ENCODE measurements at places on chromosomes 2 and 18.

GRCh38 chr18:35343488-35343935 is 708 bp downstream of the ZNF24 start:
- peaks cover 26% of the 10 kb centered on the region for H3K36me3 ChIP-seq
- H3K27ac ChIP-seq = peak overlapping the region; percentile 99
- peaks cover 7% of the 10 kb centered on the region for H3K4me1 ChIP-seq
- no peak for DNase-seq
- peak overlapping the region; percentile 97 for H3K4me3 ChIP-seq

- no peak for DNase-seq
- H3K27me3 ChIP-seq = no peaks in the 10 kb centered on the region
- no peak overlapping the region for H3K27ac ChIP-seq
- H3K36me3 ChIP-seq = no peaks in the 10 kb centered on the region
- no peak overlapping the region for H3K4me3 ChIP-seq
Measured at GRCh38 chr2:238403632-238404405, 22.9 kb upstream of the ASB1 start.

DNA sequence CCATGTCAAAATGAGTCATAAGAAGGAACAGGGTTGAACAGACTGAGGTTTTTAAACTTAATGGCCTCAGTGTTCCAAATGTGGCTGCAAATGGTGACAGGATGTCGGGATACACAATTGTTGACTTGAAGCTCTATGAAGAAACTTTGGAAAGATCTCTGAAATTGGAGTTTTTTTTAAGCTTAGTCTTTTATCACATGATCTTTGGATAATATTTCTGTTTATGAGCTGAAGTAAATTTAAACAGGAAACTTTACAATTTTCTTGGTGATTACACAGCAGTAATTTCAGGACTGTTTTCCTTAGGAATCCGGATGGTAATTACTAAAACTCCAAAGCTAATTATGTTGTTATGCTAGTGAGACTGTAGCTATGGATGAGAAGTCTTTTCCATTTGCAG is 199.1 kb upstream of the NRXN1 start:
- no peaks in the 10 kb centered on the region for H3K36me3 ChIP-seq
- no peaks in the 10 kb centered on the region for H3K4me1 ChIP-seq
- H3K27ac ChIP-seq = no peak overlapping the region
- no peaks in the 10 kb centered on the region for H3K27me3 ChIP-seq
- no peak overlapping the region for H3K4me3 ChIP-seq
- no peak for DNase-seq

DNA sequence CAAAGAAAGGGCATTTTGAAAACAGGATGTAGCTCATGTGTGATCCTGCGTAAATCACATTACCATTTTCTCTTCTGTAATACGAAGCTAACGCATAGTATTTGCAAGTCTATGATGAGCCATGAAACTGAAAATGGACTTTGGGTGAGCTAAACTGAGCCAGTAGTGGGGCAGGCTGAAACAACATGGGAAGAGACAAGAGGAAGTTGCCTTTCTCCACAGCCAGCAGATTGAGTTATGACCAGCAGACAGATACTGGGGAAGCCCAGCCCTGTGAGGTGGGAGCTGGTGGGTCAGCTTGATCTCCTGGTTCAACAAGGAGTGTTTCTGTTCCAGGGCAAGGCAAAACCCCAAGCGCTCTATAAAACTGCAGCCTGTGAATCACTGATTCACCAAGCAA is 11.8 kb downstream of the CYRIA start:
- no peaks in the 10 kb centered on the region for H3K36me3 ChIP-seq
- no peaks in the 10 kb centered on the region for H3K4me1 ChIP-seq
- no peak overlapping the region for H3K4me3 ChIP-seq
- no peak overlapping the region for H3K27ac ChIP-seq

DNA sequence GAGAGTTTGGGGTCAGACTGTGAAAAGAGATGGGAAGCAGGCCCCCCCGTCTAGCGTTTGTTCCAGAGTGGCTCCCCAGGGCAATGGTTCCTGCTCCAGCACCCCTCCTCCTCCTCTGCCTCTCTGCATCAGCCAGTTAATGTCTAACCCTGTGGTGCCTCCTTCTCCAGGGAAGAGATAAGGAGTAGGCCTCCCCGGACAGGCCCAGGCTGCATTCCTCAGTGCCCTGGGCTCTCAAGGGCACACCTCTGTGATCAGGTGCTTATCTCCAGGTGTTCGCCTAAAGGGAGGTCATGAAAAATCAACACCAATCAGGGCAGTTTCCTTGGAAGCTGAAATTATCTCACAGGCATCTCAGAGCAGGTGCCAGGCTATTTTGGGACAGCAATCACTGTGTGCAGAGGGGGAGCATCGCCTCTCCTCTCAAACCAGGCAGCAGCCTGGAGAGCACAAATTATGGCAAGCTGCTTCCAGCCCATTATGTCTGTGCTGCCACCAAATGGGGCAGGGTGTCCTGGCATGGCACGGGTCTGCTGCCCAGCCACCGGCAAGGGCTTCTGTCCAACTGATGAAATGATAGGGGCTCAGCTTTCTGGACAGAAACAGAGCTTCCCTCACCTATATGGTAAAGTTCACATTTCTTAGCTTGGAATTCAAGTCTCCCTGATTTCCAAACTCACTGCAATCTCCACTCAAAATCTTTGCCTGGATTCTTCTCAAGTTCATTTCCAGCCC is 255.8 kb upstream of the SLC14A2 start:
- no peaks in the 10 kb centered on the region for H3K27me3 ChIP-seq
- no peaks in the 10 kb centered on the region for H3K36me3 ChIP-seq
- no peak for DNase-seq
- no peaks in the 10 kb centered on the region for H3K4me1 ChIP-seq

GRCh38 chr2:14219306-14219705 is 413.2 kb upstream of the LRATD1 start:
- H3K27ac ChIP-seq = no peak overlapping the region
- no peaks in the 10 kb centered on the region for H3K36me3 ChIP-seq
- no peaks in the 10 kb centered on the region for H3K27me3 ChIP-seq
- DNase-seq = no peak

- H3K4me1 ChIP-seq = peaks cover 5% of the 10 kb centered on the region
- no peaks in the 10 kb centered on the region for H3K36me3 ChIP-seq
- no peaks in the 10 kb centered on the region for H3K27me3 ChIP-seq
- H3K27ac ChIP-seq = no peak within 1 kb of the TSS
- no peak for DNase-seq
- H3K4me3 ChIP-seq = peak within 1 kb of the TSS; percentile 38
Measured at GRCh38 chr2:237627441-237628246, at the start of gene LRRFIP1. Gene LRRFIP1, plus strand, starts transcription at chr2:237627587. Its CDS starts 58 bp downstream, at chr2:237627645.

- DNase-seq = no peak
- H3K4me1 ChIP-seq = no peaks in the 10 kb centered on the region
- H3K4me3 ChIP-seq = no peak overlapping the region
- no peaks in the 10 kb centered on the region for H3K27me3 ChIP-seq
- H3K36me3 ChIP-seq = no peaks in the 10 kb centered on the region
- H3K27ac ChIP-seq = no peak overlapping the region
Measured at GRCh38 chr2:53188851-53189510, 578.6 kb upstream of the CHAC2 start.

DNA sequence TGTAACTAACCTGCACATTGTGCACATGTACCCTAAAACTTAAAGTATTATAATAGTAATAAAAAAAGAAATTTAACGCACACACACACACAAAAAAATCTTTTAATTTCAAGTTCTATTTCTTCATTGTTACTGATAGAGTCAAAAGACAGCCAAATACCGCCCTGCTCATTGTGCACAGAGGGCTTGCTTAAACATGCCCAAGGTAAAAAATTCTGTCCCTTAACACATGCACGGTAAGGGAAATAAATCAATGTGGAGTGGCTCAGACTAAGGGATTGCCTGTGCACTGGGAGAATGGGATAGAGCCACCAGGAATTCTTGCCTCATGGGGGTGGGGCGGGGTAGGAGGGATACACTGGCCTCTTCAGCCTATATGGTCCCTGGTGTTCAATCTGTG is 468.0 kb downstream of the NUP35 start:
- H3K27me3 ChIP-seq = no peaks in the 10 kb centered on the region
- H3K27ac ChIP-seq = no peak overlapping the region
- no peaks in the 10 kb centered on the region for H3K36me3 ChIP-seq
- no peak overlapping the region for H3K4me3 ChIP-seq
- DNase-seq = no peak

- H3K4me1 ChIP-seq = no peaks in the 10 kb centered on the region
- no peak for DNase-seq
- H3K36me3 ChIP-seq = peaks cover 31% of the 10 kb centered on the region
Measured at GRCh38 chr18:12334366-12334808, 26.3 kb downstream of the TUBB6 start.
